ENCODE measurements at places on chromosomes 1 and 21. TPM values are rescaled to one million over a fixed set of nuclear protein-coding genes. Genes with fewer than 3 reads are reported as not detected.

DNA sequence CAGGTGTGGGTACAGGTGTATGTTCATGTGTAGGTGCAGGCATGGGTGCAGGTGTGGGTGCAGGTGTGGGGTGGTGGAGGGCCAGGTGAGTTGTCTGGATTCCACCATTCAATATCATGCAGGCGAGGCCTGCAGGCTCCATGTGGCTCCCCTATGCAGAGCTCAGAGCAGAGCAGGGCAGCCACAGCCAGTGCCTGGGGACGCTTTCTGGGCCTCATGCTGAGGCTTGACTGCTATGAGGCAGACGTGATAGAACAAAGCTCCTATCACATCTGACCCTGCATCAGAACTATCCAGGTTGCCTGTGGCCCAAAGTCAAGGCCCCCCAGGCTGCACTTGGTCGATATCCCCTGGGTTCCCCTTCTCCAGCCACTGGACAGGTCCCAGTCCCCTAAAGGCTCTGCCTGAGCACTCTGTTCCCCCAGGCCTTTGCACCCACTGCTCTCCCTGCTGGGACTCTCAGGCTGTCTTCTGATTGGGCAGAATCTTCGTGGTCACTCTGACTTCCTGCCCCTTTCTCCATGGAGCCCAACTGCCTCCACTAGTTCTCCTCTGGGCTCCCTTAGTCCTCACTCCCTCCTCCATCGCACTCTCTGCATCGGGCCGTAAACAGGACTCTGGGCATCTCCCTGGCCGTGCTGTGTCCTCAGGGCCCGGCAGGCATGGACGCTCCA lies 78.6 kb upstream of the ACTL8 start:
- DNase-seq = no peak

DNA sequence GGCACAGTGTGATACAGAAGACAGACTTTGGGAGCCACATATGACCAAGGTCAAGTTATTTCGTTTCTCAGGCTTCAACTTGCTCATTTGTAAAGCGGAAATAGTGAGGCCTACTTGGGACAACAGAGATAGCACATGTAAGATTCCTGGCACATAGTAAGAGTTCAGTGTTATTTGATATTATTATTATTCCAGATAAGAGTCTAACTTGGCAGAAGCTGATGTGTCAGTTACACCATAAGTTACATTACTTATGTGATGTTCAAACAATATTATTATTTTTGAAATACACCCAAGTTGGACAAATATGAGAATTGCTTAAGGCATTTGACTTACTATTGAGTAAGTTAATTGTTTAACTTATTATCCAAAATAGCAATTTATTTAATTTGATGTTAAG lies 10.2 kb upstream of the CYP4X1 start:
- DNase-seq = no peak

DNA sequence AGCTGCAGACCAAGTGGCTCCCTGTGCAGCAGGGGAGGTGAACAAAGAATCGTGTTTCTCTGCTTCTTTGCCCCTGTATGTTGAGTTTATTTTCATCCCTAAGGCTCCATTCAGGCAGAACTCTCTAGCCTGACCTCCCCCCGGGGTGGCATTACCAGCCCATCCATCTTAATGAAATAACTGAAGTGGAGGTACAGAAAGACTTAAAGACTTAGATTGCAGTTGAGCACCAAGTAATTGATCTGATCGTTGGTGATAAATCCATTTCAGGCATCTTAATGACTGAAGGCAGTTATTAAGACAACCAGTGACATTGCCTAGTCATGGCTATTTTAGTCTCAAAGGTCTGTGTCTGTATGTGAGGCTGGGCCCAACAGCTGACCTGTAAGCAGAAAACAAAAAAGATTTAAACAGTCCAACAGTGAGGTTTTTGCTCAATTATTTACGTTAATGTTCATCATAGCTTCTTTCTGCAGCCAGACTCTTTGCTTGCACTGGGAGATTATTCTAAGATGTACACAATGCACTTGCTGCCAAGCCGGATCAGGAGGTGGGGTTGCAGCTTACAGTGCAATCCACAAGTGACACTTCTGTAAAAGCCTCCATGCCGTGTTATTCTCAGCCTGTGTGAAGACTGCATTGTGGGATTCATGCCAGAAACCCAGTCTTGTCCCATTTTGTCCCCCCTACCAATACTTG lies 363.0 kb upstream of the DUSP10 start:
- DNase-seq = no peak

- no peak for DNase-seq
These were observed 84.3 kb upstream of the HP1BP3 start for GRCh38 chr1:20871419-20871818.

GBP7 gene
- total RNA-seq = 0.11 TPM

USH2A gene
- not detected for total RNA-seq

DNA sequence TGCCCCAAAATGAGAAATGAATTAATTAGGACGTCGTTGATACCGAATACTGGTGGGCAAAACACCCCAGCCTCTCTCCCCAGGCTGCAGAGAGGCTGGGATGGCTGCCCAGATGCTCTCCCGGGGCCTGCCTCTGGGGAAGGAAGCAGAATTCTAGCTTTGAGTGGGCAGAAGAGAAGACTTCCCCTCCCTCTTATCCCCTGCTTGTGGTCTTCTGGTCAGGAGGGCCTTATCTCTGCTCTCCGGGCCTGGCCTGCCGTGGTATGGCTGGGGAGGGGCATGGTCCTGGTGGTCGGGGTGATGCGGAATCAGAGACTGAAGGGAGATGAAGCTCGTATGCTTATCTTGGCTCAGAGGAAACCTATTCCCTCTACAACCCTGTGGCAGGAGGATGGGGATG lies 9.8 kb upstream of the CSF3R start:
- DNase-seq = no peak

RHBG gene
- total RNA-seq = not detected

- no peak for DNase-seq
These were observed 14.5 kb downstream of the GNG12 start for GRCh38 chr1:67818725-67819301.
